SK-N-SH (cell line): ENCODE measurements at places on chromosomes 13 and 19.

GRCh38 chr19:48255376-48256303, at the start of gene CARD8:
CARD8 (minus strand) TSS chr19:48255912; CDS start chr19:48241020, 14,892 bp downstream.
- peak; percentile 73 for DNase-seq

DNA sequence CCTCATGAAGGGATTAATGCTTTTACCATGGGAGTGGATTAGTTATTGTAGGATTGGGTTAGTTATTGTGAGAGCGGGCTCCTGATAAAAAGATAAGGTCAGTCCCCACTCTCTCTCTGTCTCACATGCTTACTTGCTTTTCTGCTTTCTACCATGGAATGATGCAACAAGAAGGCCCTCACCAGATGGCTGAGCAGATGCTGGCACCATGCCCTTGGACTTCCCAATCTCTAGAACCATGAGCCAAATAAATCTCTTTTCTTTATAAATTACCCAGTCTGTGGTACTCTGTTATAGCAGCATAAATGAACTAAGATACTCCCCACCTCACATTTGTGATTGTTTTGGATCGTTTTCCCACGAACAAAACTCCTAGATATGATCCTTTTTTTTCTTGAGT, 353.8 kb downstream of the DNAJC15 start:
- DNase-seq, result no peak

DNA sequence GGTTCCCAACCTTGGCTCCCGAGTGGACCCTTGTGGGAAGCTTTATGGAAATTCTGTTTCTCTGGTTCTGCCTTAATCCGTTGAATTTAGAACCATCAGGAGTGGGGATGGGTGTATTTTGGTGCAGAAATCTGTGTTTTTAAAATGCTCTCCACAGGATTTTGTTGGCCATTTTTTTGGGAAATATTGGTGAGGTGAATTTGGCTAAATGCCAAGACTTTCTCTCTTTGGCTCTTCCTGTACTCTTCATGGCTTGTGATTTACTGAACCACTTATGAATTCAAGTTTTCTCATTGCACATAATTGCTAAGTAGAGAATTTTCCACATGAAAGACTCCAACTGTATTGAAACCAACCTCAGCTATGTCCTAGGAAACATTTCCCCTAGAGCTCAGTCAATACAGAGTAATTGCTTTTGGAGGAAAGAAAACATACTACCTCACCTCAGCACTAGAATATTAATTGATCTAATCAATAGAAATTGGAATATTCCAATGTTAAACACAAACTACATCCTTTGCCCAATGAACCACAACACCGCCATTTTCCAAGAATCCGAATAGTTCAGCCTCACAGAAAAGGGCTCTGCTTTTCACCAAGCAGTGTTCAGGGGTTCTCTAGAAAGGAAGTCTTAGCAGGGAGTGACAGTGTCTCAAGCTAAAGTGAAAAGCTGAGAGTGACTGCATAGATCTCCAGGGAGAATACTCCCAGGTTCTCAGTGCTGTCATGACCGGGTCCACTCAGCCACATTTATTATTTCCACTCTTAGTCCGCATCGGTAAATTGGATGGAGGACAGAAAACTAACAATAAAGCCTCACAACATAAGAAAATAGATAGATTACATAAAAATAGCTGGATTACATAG, 60.3 kb downstream of the ERCC5 start:
- no peak for DNase-seq

- no peak for DNase-seq
Measured at GRCh38 chr13:45503658-45504057, 38.9 kb downstream of the COG3 start.

GRCh38 chr19:46015687-46016425, 7.0 kb downstream of the PGLYRP1 start:
- peak; percentile 61 for DNase-seq

DNA sequence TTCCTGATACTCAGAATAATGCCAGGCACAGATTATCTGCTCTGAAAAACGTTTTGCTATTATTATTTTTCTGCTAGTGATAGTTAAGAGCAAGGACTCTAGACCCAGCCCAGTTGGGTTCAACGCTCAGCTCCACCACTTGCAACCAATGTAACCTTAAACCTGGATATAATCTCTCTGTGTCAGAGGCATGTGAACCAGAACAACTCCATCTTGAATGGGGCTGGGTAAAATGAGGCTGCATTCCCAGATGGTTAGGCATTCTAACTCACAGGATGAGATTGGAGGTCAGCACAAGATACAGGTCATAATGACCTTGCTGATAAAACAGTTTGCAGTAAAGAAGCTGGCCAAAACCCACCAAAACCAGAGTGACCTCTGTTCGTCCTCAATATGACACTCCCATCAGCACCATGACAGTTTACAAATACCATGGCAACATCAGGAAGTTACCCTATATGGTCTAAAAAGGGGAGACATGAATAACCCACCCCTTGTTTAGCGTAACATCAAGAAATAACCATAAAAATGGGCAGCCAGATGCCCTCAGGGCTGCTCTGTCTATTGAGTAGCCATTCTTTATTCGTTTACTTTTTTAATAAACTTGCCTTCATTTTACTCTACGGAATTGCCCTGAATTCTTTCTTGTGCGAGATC, 13.6 kb downstream of the FAM187B start:
- DNase-seq, result no peak

DNA sequence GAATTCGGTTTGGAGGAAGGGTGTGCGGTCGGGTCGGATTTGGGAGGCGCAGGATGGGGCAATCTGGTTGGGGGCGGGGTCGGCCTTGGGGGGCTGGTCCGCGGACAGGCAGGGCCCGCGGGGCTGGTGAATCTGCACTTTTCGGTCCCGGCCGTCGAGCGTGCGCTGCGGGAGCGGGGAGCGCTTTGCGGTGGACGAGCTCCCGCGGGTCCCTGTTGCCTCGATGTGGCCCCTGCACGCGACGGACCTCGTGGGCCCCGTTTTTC, 11.9 kb downstream of the PEAK3 start:
- no peak for DNase-seq

DNA sequence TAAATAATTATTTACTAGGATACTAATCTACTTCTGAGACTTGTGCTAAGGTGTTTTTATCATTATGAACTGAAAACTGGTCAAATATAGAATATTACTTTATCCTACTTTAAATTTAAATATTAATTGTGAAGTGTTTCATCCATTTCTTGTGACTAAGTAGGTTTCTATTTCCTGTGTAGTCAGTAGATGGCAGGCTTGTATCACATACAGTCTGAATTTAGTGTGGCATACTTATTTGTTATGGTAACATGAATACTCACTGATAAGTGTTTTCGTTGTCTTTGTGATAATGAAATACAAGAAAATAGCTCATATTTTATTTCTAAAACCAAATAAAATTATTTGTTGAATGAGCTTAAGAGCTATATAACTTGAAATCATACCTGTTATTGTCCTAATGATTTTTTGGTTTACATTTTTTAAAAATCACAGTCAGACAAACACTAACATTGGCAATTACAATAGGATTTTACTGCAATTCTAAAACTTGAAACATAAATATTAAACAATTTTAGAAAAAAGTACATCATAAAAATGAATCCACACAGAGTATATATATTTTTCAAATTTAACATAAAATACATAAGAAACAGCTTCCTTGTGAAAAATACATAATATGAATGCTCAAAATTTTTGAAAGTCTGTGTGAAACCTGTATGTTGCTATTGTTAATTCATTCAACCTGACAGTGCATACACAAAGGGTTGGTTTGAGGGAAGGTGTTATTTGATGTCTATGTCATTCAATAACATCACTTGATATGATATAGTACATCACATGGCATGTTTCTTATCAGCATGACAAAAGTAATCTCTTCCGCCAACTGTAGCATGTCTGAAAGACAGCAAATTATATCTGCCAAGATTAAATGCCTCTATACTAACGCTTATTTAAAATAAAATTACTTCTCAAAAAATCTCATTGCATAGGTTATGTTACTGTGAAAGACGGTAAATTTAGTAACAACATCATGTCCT, 904.8 kb upstream of the PCDH20 start:
- peak; percentile 38 for DNase-seq

GRCh38 chr19:41478875-41479756, 36.2 kb downstream of the ERICH4 start:
- no peak for DNase-seq

GRCh38 chr13:59047546-59047945, 1116.2 kb downstream of the DIAPH3 start:
- no peak for DNase-seq

DNA sequence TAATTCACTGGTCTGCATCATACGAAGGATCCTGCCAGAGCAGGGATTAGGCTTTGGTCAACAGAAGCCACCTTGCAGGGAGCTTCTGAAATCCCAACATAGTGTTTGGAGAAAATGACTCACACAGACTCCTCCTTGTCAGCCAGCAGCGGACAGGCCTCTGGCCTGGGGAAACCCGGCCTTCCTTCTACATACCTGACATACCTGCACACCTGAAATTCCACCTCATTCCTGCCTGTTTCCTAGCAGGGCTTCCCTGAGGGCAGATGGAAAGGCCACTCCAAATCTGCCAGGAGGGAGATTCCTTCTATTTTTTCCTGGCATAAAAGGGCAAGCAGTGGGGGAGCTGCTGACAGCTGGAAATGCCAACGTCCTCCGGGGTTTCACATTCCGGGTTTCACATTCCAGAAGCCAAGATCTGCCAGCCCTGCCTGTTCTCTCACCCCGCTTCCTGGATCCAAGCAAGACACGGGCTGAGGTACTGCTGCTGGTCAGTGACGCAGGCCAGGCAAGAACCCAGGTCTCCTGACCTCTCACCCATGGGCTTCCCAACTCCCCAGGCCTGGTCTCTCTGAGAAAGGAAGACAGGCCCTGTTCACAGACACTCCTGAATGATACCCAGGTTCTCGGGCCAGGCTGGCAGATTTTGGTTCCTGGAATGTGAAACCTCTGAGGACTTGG, 18.2 kb upstream of the IGFL1 start:
- no peak for DNase-seq

- DNase-seq, result no peak
Measured at GRCh38 chr19:18338541-18338940, 1.9 kb upstream of the PGPEP1 start.

DNA sequence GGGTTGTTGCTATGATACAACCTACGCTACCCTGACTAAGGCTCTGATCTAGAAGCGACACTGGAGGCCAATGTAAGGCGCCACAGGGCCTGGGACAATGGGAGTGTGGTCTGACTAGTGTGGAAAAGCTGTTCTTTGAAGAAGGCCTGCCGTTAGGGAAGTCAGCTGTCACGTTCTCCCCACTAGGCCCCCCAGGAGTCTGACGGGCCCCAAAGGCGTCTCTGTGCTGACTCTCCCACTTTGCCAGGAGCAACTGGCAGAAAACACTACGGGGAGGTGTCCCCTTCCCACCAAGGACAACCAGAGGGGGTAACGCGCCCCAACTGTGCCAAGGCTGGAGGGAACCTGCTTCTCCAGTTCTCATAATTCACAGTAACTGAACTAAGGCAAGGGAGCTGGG, 25.3 kb upstream of the EIF3G start:
- no peak for DNase-seq

- no peak for DNase-seq
Measured at GRCh38 chr19:54275951-54276350, 5.0 kb downstream of the LILRB2 start.

GRCh38 chr19:17282488-17283125, 906 bp downstream of the ANKLE1 start:
- DNase-seq, result peak; percentile 94
